ENCODE measurements at places on chromosomes 12 and 14. TPM values are rescaled to one million over a fixed set of nuclear protein-coding genes. Genes with fewer than 3 reads are reported as not detected.

TSPAN8 gene
- polyA plus RNA-seq, result 30.5 TPM

GPR135 gene
- 3.7 TPM for polyA plus RNA-seq

WIF1 gene
- 2.5 TPM for polyA plus RNA-seq

TMEM132D gene
- 2.6 TPM for polyA plus RNA-seq

FOXN4 gene
- 1.1 TPM for polyA plus RNA-seq

WASHC3 gene
- 66.6 TPM for polyA plus RNA-seq

GDF11 gene
- 21.4 TPM for polyA plus RNA-seq

DNA sequence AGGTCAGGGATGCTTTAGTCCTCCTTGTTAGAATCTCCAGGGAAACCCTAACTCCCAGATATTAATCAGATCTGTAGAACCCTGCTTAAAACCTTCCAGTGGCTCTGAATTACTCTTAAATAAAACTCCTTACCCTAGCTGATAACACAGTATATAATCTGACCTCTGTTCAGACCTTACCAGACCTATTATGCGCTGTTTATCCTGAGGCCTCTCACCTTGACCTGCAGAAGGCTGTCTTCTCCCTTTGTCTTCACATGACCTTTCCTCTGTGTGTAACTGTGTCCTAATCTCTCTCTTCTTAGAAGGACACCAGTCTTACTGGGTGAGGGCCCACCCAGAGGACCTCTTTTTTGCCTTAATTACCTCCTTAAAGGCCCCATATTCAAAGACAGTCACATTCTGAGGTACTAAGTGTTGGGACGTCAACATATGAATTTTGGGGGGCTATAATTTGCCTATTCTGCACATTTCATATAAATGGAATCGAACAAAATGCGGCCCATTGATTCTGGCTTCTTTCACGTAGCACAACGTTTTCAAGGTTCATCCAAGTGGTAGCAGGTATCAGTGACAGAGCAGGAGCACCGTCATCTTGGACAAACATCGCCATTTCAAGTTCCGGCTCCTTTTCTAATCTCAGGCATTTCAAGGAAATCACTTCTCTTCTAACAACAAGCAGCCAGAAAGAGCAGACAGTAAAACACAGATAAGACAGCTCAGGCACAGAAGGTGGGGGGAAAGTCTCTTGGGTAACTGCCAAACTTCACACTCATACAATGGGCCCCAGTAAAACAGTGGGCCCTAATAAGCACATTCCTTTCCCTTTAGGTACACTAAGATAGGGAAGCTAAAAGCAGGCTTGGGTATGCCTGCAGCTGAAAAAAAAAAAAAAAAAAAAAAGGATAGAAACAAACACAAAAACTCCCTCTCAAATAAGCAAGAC is 200.2 kb upstream of the NUDT4 start:
- no peak for DNase-seq

GRCh38 chr12:53777936-53778644 is 26.3 kb upstream of the CISTR start:
- DNase-seq, result no peak

DNA sequence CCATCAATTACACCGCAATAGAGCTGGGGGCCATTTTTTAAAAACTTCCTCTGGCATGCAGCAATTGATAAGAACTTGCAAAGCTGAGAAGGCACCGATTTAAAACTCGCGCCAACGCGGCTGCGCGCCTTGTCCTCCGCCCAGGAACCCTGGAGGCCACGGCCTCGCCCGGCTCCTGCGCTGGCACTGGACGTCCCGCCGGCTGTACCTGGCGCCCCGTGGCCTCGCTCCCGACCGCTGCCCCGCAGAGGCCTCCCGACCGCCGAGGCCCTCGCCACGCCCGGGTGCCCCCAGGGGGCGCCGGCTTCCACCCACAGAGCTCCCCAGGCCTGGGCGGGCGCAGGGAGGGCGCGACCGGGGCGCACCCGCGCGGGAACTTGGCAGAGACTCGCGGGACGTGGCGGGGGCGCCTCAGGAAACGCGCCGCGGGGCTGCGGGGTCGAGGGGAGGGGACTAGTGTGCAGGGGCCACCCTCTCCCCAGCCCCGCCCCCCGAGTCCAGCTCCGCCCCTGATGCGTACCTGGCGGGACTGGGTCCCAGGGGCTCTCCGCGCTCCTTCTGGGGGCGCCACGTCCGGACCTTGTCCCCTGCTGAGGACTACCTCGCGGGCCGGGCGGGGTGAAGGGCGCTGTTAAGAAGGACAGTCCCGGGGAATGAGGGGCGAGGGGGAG is 65.7 kb downstream of the TNFAIP2 start:
- DNase-seq, result no peak

DNA sequence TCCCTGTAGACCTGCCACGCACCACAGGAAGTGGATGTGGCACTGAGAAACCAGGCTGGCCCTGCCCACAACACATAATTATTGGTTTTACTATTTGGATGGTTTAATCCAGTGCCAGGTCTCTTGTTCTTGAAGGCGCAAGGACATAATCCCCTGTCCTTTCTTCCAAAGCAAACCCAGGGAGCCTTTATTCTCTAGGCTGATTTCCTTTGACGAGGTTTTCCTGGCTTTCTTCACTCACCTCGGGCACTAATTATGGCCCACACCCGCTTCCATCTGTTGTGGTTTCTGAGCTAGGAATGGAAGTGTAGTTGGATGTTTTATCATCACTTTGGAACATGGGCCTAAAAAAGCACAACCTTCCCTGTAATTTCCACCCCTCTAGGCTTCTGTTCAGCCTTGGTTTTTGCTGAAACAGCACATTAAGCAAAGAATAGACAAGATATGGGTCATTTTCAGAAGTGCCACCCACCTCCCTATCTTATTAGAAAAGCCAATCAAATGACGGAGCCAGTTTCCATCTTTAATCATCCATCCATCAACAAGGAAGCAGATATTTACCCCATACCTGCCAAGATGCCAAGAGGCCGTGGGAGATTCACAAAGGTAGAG is 73.9 kb downstream of the PPP1R36 start:
- DNase-seq, result no peak

- no peak for DNase-seq
Observed at GRCh38 chr12:116295327-116296263, 18.1 kb upstream of the MED13L start.

- no peak for DNase-seq
Observed at GRCh38 chr14:79298373-79298772, 912.9 kb downstream of the DIO2 start.

DNA sequence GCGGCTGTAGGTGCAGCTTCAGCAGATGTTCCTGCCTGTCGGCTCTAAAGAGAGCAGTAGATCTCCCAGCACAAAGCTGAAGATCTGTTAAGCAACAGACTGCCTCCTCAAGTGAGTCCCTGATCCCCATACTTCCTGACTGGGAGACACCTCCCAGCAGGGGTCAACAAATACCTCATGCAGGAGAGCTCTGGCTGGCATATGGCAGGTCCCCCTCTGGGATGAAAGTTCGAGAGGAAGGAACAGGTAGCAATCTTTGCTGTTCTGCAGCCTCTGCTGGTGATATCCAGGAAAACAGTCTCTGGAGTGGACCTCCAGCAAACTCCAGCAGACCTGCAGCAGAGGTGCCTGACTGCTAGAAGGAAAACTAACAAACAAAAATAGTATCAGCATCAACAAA is 337.1 kb upstream of the USP15 start:
- no peak for DNase-seq

DNA sequence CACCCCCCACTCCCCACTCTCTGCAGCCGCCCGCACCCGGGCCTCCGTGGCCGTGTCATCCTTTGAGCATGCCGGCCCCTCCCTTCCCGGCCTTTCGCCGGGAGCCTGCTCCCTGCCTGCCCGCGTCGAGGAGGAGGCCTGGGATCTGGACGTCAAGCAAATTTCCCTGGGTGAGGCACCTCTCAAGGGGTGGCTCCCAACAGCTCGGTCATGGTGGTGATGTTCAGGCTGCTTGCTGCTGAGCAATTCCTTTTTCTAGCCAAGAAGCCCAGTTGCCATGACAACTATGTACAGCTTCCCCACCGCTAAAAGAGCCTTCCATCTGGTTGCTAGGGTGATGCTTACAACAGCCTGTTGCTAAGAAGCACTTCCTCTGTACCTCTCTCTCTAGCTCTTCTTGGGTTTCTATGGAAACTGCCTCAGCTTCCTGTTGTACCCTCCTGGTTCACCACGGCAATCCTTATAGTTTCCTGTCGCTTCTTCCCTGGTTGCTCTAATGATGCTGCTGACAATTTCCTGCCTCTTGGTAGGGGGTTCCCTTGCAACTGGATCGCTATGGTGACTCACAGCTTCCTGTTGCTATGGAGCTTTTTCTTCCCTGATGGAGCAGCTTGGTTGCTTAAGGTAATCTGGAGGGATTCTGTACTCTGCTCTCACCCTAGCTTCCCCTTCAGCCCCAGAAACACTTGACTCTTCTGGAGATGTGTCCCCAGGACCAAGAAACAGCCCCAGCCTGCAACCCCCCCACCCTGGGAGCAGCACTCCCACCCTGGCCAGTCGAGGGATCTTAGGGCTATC is 11.0 kb downstream of the ZNF219 start:
- no peak for DNase-seq

GRCh38 chr14:103740991-103741689 is 25.5 kb downstream of the ZFYVE21 start:
- no peak for DNase-seq

- no peak for DNase-seq
Observed at GRCh38 chr12:114847441-114848035, 163.6 kb upstream of the TBX3 start.

DNA sequence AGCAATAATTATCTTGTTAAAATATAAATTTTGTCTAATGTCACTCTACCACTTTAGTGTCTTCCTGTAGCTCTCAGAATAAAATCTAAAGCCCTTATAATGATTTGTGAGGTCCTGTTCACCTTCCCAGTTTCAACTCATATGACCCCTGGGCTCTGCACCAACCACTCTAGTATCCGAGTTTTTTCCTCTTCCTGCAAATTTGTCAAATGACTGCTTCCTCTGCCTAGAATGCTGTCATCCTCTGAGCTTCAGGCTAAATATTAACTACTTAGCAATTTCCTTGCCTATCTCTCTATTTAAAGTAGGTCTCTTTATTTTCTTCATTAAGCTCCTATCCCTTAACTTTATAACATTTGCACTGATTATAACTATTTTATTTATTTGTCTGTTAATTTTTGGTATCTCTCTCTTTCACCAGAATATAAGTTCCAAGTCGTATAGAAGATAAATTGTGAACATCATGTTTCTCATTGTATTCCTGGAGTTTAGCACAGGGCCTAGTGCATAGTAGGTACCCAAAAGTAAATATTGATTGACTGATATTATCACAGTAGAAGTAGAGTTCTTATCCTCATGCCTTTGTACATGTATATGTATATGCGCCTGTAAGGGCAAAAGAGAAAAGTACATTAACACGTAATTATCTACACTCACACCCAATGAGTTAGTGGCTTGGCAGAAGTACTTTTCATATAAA is 196.0 kb downstream of the BCAT1 start:
- no peak for DNase-seq

DNA sequence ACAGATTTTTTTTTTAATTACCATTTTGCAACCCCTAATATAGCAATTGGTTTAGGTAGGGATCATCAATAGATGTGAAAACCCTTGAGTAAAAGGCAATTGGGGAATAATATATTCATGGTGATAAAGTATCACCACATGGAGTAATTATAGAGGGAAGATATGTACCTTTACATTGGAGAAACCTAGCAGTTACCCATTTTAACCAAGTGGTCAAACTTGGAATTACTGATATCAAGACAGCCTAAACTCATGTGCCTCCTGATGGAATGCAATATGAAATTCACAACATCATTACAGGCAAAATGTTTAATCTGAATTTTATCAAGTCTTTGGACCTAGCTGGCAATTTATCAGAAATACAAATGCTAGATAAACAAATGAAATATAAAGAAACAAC is 6.7 kb upstream of the SLC10A1 start:
- DNase-seq, result no peak

- DNase-seq, result no peak
Observed at GRCh38 chr14:65424531-65424930, 12.0 kb downstream of the FUT8 start.

- DNase-seq, result no peak
Observed at GRCh38 chr12:116299064-116299463, 21.6 kb upstream of the MED13L start.

DNA sequence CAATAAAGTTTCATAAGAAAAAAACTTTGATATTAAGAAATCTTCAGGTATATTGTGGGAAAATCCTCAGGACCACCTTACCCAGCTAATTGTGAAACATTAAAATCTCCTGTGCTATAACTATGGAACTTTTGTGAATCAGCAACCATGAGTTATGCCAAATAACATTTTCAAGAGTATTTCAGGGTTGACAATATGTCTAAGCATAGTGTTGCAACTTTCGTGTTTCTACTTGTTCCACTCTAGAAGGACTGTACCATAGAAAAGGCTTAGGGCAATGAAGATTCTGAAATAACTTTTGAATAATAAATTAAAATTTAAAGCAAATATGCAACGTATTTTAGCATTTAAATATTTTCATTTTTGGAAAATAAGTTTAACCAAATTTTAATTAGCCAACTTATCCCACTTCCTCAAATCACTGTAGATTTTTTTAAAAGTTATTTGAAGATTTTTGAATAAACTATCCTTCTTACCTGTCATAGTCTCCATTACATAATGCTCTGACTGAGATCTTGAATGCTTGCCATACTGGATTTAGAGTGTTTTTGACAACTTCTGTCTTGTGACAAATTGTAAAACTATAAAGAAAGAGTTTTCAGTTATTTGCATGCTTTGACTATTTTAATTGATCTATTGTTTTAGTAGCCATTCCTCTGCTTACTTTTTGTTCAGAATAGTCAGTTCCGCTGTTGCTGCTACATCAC is 143.6 kb downstream of the CPNE8 start:
- no peak for DNase-seq

GRCh38 chr12:72491426-72491825 is 219.3 kb downstream of the TRHDE start:
- no peak for DNase-seq

- DNase-seq, result no peak
Observed at GRCh38 chr14:68636597-68636996, 156.3 kb downstream of the ZFP36L1 start.

DNA sequence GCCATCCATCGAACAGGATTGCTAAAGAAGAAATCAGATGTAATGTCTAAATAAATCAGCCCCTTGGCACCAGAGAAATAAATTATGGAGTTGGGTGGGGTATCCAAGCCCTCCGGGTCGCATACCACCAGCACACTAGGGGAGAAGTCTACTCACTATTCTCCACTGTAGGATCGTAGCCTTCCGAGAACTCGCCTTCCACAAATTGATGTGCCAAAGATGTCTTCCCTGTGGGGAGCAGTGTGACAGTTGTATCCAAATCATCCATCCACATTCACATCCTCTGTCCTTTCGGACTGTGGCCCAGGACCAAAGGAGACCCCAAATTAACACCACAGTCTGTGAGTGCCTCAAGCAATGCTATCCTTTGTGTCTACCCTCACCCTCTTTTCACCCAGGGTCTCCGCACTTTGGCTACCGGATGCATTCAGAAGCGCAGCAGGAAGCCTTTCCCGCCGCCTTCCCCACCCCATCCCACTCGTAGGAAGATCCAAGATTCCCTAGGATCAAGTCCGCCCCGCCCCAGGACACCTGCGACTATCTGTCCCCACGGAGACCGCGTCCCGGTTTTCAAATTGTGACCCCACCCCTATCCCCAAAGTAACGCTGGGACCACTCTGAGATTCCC is 786 bp downstream of the RHEBL1 start:
- no peak for DNase-seq

Measured in right renal cortex interstitium (tissue), 3 donors.